ENCODE measurements at places on chromosomes 2 and 18.

GRCh38 chr2:118726821-118727220 lies 120.6 kb downstream of the EN1 start:
- DNase-seq, result no peak

DNA sequence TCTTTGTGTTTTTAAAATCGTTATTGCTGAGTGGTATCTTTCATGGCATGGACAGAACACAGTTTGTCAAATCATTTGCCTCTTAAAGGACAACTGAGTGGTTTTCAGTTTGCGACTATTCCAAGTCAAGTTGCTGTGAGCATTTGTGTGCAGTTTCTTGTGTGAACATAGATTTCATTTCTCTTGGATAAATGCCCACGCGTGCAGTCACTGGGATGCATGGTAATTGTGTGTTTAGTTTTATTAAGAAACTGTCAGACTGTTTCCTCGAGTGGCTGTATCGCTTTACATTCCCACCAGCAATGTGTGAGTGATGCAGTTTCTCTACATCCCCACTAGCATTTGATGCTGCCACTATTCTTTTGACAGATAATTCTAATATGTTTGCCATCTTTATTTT lies 154.0 kb upstream of the ARL4C start:
- no peak for DNase-seq

- DNase-seq, result no peak
Observed at GRCh38 chr2:196927376-196928225, 1.1 kb upstream of the PGAP1 start.

DNA sequence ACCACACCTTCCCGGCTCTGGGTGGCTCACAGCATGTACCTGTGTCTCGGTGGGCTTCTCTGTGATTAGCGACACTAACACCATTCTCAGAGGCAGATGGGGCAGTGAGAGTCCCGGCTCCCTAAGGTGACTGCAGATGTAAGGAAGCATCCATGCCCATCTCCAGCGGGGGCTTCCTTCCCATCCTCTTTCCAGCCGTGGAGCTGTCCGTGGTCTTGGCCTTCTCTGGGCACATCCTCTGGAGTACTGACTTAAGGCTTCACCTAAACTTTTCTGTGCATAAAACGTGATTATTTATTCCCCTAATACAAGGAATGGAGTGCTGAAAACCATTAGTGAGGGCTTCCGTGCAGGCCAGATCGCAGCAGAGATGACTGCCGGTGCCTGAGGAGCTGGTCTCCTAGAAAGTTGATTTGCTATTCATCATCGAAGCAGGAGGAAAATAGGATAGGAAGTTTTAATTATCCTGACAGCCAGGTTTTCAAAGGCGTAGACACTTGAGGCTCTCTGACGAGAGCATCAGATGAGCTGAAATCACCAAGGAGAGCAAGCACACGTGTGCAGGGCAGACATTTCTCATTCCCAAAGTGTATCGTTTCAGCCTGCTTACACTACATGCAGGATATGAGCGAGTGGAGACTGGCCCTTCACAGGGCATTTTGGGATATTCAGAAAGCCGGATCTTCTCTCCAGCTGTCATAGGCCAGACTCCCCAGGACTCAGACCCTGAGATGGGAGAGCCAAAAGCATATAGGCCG lies 186.1 kb upstream of the SALL3 start:
- no peak for DNase-seq

GRCh38 chr2:234674781-234675201 lies 177.9 kb upstream of the ARL4C start:
- no peak for DNase-seq

Data from nucleus accumbens (tissue), 56 donors.